Osteocyte (in vitro differentiated cells): ENCODE measurements at places on chromosomes 5 and 9. TPM values are rescaled to one million over a fixed set of nuclear protein-coding genes. Genes with fewer than 3 reads are reported as not detected.

PAPPA gene
- total RNA-seq, result 214 and 229 TPM in 2 replicates

- no peaks in the 10 kb centered on the region for H3K27me3 ChIP-seq
- H3K4me3 ChIP-seq, result no peak overlapping the region
- DNase-seq, result no peak
- peaks cover 23% of the 10 kb centered on the region for H3K36me3 ChIP-seq
These were observed 10.9 kb downstream of the POLK start for GRCh38 chr5:75522542-75522941.

- H3K36me3 ChIP-seq, result no peaks in the 10 kb centered on the region
- peak; percentile 49 for DNase-seq
- H3K4me3 ChIP-seq, result no peak overlapping the region
- no peaks in the 10 kb centered on the region for H3K4me1 ChIP-seq
These were observed 148.3 kb downstream of the CMYA5 start for GRCh38 chr5:79837761-79838551.

GRCh38 chr9:102185962-102186361, 447.5 kb upstream of the GRIN3A start:
- no peaks in the 10 kb centered on the region for H3K4me1 ChIP-seq
- no peak overlapping the region for H3K27ac ChIP-seq
- DNase-seq, result no peak
- H3K36me3 ChIP-seq, result no peaks in the 10 kb centered on the region

DNA sequence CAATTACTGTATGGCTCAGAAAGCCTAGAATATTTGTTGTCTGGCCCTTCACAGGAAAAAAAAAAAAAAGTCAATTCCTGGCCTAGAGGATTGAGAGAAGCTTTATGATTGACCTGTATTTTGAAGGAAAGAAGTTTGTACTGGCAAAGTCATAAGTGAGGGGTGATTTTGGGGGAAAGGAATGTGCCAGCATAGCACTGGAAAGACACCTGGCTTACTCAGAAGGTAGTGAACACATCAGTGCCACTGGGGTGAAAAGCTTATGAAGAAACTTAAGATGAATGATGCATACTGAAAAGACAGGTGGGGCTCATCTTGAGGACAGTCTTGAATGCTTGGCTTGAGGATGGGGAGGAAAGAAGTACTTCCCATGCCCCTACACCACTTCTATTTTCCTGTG, 127.9 kb upstream of the RASA1 start:
- peaks cover 5% of the 10 kb centered on the region for H3K4me1 ChIP-seq
- H3K4me3 ChIP-seq, result no peak overlapping the region
- DNase-seq, result no peak
- no peak overlapping the region for H3K27ac ChIP-seq

RAD23B gene
- 125 and 126 TPM in 2 replicates for total RNA-seq
